Esophagus mucosa (tissue), 1 donor: ENCODE measurements at places on chromosomes 6 and 20. TPM values are rescaled to one million over a fixed set of nuclear protein-coding genes. Genes with fewer than 3 reads are reported as not detected.

Gene RNF144B
- 21.6 TPM for total RNA-seq

Gene PNLDC1
- total RNA-seq = not detected

- ATAC-seq = no peak
These were observed 372.1 kb upstream of the HS3ST5 start for GRCh38 chr6:114714836-114715507.

DNA sequence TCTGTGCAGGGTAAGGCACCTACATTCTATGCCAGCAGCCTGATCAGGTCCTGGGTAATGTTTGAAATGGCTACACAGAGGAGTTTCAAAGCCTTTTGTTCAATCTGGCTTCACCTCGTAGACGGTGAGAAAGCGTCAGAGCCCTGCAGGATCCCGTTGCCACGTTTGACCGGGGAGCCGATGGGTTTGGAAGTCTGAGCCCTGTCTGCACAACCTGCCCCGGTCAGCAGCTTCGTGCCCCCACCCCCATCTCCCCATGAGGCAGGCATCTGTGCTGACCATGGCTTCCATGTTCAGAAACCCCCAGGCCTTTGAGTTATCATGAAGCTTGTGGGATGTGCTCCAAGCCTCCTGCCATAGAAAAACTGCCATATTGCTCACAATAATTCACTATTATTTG lies 63.9 kb downstream of the PTPN1 start:
- no peak for ATAC-seq

DNA sequence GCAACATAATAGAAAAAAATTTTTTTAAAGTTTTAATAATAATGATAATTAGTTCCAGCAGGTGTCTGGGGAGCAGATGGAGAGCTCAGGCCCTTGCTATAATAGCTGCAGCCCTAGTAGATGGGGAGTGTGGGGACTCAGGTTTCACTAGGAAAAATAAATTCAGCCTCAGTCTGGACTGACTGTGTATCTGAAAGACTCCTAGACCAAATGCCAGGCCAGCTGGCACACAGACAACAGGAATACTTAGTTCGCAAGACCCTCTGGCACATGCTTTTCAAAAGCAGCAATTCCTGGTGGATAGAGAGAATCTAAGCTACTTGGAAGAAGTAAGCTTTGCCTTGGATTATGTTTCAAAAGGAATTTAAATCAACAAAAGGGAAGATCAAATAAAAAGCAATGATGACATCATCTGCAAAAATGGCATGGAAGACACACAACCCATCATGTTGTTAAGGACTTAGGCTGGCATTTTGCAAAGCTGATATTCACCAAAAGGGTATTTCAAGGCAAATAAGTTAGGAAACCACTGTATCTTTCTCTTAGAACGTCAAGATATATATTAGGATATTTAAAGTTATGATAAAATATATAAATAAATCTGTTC lies 107.8 kb downstream of the RNGTT start:
- ATAC-seq = no peak

DNA sequence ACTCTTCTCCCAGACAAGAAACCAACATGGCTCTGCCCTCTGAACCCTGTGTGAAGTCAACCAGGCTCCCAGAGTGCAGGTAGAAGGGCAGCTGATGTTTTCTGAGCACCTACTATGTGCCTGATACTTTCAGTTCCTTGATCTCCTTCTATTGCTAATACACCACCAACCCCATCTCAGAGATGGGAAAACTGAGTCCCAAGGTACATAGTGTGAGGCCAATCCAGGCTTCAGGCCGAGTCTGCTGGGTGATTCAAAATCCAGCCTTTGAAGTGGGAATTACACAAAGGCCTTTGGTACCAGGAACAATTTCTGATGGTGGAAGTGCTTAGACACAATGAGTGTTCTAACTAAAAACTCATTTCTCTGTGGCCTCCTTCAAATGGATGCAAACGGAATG lies 96.3 kb downstream of the NFATC2 start:
- no peak for ATAC-seq

- no peak for ATAC-seq
These were observed 5.7 kb downstream of the RRBP1 start for GRCh38 chr20:17676378-17676759.

- no peak for ATAC-seq
These were observed 134.6 kb upstream of the SNX9 start for GRCh38 chr6:157688275-157688959.

DNA sequence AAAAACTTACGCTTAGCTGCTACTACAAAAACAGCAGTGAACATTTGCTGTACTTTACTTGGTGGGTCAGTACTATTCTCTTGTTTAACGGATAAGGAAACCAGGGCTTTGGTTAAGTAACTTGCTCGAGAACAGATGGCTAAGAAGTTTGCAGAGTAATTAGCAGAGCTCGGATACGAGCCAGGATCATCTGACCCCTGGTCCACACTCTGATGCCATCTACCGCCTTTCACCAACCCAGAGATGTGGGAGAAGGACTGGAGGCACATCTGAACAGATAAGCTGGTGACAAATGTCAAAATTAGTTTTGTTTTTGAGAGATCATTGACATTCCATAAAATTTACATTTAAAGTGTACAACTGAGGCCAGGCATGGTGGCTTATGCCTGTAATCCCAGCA lies 18.9 kb upstream of the RPL7L1 start:
- no peak for ATAC-seq

- no peak for ATAC-seq
These were observed 132.9 kb downstream of the JPH2 start for GRCh38 chr20:44054118-44054517.

GRCh38 chr6:45075246-45075645 lies 252.9 kb upstream of the RUNX2 start:
- ATAC-seq = no peak
